ENCODE measurements at places on chromosomes 1 and 21.

DNA sequence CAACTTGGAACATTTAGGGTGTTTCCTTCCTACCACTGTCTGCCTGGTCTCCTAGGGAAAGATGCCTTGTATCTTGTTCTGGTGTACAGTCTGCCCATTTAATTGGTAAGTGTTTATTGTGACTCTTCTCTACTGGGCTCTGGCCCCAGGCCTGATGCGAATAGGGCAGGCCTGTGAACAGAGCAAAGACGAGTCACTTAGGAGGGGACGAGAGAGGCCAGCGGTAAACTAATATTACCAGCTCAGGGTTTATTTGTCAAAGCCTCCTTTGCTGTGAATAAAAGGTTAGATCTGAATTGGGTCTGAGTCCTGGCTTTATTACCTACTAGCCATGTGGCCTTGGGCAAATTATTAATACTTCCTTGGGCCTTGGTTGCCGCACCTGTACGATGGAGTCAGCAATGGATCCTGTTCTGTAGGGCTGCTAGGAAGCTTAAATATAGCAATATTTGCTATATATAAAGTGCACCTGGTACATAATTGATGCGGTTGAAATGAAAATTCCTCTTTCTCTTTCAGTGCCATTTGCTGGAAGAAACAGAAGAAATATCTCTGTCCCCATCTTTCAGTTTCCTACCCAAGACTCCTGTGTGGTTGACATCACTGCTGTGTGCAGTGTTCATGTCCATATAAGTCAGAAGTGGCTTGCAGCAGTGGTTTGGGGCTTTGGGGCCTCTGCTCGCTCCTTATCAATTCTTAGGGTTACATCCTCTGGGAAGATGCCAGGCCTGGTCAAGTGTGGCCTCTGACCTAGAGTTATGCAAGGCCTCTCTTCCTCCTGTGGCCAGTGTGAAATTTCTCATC, 32.4 kb downstream of the MAPKAPK2 start:
- DNase-seq = no peak

- DNase-seq = no peak
Observed at GRCh38 chr1:147189514-147189913, 17.2 kb upstream of the PRKAB2 start.

- DNase-seq = peak; percentile 94
Observed at GRCh38 chr1:193111641-193112090, 6.5 kb upstream of the GLRX2 start.

- DNase-seq = no peak
Observed at GRCh38 chr21:45918835-45919447, 62.6 kb upstream of the COL6A1 start.

- peak; percentile 60 for DNase-seq
Observed at GRCh38 chr21:33259428-33259827, 6.7 kb upstream of the IL10RB start.

GRCh38 chr1:230167419-230167852, 100.4 kb downstream of the GALNT2 start:
- DNase-seq = peak; percentile 40

- no peak for DNase-seq
Observed at GRCh38 chr1:66159800-66160199, 367.1 kb downstream of the PDE4B start.

DNA sequence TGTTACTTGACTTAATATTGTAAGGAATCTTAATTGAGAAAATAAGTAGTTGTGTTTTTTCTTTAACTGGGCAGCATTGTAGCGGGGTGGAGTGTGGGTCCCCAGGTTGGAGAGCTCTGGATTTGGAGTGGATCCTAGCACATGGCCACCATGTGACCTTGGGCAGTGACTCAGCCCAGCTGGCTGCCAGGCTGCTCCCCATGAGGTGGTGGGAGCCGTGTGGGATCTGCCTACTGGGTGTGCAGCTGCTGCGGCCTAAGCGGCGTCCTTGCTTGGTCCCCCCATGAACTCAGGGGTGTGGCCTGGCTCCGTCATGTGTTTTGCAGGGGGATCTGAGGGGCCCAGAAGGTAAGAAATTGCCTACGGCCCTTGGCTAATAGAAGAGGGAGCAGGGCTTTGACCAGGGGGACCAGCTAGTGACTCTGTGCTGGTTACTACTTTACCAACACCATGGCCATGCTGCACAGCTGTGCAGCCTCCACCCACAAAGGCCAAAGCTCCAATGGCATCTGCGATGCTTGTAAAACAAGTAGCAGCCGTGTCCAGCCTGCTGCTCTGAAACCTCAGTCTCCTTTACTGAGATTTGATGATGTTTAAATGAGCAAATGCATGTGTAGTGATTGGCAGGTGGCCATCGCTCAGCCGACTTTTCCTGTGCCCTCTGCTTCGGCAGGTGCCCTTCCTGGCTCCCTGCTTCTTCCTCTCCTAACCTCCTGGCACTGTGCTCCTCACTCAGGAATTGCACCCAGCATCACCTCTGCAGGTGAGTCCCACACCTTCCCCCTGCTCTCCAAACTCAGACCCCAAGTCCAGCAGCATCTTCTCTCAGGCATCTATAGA, 68.3 kb downstream of the ADARB1 start:
- DNase-seq = peak; percentile 77

DNA sequence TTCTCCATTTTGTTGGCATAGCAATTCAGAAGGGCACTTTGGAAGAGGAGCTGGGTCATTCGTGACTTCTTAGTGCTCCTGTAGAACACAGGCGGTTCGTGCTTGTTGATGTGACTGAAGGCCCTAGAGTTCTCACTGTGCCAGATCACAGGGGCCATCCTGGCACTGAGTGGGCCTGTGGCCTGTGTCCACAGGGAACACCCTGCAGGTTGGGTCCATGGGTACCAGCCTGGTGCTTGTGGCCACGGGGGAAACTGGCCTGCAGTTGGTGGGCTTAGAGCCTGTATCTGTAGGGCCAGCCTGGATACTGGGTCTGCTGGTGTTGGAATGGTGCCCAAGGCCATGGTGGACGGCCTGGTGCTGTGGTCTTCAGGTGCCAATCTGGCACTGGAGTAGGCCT, 9.2 kb downstream of the OR2G3 start:
- DNase-seq = no peak

DNA sequence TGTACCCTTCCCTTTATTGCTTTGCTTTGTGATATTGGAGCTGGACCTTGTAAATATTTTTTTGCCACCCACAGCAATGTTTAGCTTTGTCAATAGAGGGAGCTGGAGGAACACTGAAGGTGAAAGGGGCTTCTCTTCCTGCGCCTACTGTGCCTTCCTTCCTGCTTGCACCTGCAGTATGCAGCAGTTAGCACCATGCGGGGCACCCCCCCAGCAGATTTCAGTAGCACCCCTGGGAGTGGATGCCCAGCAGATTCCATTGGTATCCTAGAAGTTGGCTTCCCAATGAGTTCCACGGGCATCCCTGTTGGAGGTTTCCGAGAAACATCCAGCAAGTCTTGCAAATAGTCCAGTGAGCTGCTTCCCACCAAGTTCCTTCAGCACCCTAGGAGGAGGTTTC, 25.6 kb downstream of the S100A10 start:
- DNase-seq = peak; percentile 72

Data from adipocyte (in vitro differentiated cells).